CD4-positive, alpha-beta T cell treated with Interleukin-6 for 4 hours (primary cell): ENCODE measurements at places on chromosomes 12 and 14.

GRCh38 chr12:111998015-111998414 lies 14.9 kb downstream of the TMEM116 start:
- DNase-seq: no peak

DNA sequence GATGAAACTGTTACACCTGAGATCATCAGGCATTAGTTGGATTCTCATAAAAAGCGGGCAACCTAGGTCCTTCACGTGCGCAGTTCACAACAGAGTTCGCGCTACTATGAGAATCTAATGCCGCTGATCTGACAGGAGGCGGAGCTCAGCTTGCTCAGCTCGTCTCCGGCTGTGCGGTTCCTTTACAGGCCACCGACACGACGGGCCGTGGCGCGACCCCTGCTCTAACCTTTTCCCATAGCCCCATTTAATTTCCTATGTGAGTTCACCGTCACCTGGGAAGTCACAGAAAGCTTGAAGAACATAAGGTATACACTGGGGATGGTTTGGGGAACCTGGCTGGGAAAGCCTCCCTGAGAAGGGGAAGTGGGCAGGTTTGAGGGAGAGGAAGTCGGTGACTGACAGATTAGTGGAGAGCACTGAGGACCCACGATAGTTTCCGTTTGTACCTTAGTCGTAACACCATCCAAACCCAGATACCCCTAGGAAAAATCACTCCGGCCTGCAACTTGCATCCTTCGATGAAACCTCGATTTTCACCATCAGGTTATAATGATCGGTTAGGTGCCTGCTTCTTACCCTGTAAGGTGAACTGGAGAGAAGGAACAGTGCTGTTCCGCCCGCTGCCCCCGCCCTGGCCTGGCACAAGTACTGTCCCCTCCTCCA lies 2.8 kb upstream of the AAAS start:
- peak; percentile 69 for DNase-seq

DNA sequence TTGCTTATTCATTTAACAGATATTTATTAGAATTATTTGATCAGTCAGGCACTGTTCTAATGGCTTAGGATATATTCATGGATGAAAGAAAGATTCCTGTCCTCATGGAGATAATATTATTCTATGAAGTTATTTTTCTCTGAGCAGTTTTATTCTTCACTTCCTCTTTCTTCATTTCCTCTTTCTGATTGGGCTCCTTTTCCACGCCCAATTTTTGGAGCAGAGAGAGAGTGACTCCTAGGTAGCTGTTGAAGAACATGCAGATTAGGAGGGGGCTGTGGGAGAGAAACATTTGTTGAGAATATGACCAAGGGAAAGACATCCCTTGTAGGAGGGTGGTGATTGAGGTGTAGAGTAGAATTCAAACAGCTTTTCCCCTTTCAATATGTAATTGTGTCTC lies 6.0 kb upstream of the YARS2 start:
- DNase-seq: no peak

GRCh38 chr12:64824500-64825142 lies at the start of gene TBC1D30:
TBC1D30 (plus strand) TSS chr12:64824647; CDS start chr12:64824880, 233 bp downstream.
- DNase-seq: peak; percentile 3

- DNase-seq: no peak
These were observed 3.0 kb downstream of the ENDOU start for GRCh38 chr12:47722136-47722834.

DNA sequence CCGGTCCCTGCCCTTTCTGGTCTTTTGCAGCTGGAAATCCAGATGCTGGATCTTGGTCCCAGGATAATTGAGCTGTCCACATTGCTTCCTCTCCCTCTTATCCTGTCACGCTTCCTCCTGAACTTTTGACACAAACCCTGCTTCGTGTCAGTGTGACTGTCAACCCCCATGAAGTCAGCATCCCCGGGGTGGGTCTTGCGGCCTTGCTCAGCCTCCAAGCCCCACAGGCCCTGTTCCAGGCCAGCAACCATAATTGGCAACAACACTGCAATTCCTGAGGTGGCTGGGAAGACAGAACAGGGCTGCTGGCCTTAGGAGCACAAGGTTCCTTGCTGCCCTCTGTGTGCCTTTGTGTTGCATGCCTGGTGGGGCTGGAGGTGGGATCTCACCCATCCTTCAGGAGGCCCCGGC lies 74.9 kb downstream of the NTF3 start:
- DNase-seq: no peak

GRCh38 chr12:28775556-28775955 lies 373.5 kb upstream of the FAR2 start:
- no peak for DNase-seq

GRCh38 chr12:24838531-24838950 lies 110.4 kb downstream of the BCAT1 start:
- DNase-seq: no peak

DNA sequence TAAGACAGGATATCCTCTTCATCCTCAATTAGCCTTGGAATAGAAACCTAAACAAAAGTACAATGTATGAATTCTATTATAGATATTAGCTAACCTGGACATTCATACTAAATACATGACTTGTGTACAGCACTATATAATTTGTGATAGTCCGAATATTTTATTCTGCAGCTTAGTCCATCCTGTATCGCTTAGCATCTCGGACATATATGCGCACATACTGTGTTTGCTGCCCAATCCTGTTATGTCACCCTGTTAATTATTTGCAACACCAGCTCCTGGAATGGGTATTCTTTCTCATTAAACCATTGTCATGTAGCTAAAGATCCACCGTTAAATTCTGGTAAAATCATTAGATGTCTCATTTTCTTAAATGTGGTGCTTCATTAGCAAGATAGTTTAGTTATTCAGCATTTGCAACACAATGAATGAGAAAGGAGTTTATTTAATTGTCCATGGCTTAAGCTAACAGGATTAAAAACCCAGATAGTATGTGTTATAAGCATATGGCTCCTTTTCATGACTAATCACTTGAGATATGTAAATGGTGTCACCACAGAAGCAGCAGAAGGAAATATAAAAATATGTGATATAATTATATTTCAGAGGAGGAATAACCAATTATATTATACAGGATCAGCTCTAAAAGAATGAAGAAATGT lies 156.0 kb upstream of the ARHGAP5 start:
- DNase-seq: no peak

- DNase-seq: no peak
These were observed 59.5 kb downstream of the SMUG1 start for GRCh38 chr12:54129028-54129903.

DNA sequence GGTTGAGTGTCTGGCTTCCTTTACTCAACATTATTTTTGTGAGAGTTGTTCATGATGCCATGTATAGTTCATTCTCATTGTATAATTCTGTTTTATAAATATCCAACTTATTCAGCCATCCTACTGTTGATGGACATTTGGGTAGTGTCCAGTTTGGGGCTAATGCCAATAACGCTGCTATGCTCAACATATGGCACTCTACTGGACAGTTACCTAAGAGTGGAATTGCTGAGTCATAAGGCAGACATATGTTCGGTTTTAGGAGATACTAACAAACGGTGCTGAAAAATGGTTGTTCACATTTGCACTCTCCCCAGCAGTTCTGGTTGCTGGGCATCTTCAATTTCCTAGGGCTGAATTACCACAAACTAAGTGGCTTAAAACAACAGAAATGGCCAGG lies 28.7 kb upstream of the P2RX4 start:
- no peak for DNase-seq

GRCh38 chr12:81809829-81810595 lies 50.9 kb upstream of the PPFIA2 start:
- DNase-seq: no peak

GRCh38 chr14:99945732-99946651 lies 119.2 kb upstream of the EVL start:
- peak; percentile 15 for DNase-seq

GRCh38 chr12:13896063-13896626 lies 85.3 kb downstream of the GRIN2B start:
- DNase-seq: no peak

- no peak for DNase-seq
These were observed 49.9 kb downstream of the FUT8 start for GRCh38 chr14:65462411-65462810.

GRCh38 chr14:70047598-70048312 lies 141.0 kb downstream of the SLC8A3 start:
- no peak for DNase-seq

DNA sequence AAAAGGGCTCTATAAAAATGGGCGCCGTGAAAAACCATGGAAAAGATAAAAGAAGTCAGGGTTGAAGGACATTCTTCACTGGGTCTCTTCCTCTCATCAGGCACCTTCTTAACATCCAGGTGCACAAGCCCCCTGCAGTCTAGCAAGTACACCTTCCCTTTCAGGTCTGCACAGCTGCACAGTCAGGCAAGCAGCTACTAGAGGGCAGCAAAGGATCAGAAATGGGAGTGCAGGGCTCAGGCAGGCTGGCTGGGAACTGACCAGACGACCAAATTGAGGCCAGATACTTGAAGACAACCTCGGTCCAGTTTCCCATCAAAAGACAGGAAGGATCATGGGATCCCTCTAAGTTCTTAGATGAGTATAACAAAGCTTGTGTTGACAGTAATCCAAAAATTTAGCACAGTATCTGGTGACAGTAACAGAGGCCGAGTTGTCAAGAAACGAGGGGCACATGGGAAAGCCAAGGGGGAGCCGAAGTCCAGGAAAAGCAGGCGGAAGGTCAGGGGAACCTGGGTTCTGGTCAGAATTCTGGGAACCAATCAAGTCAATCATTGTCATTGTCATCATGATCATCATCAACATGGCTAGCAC lies 10.1 kb upstream of the GRIP1 start:
- DNase-seq: peak; percentile 45

- peak; percentile 13 for DNase-seq
These were observed 113.5 kb upstream of the VASH1 start for GRCh38 chr14:76647697-76648298.

DNA sequence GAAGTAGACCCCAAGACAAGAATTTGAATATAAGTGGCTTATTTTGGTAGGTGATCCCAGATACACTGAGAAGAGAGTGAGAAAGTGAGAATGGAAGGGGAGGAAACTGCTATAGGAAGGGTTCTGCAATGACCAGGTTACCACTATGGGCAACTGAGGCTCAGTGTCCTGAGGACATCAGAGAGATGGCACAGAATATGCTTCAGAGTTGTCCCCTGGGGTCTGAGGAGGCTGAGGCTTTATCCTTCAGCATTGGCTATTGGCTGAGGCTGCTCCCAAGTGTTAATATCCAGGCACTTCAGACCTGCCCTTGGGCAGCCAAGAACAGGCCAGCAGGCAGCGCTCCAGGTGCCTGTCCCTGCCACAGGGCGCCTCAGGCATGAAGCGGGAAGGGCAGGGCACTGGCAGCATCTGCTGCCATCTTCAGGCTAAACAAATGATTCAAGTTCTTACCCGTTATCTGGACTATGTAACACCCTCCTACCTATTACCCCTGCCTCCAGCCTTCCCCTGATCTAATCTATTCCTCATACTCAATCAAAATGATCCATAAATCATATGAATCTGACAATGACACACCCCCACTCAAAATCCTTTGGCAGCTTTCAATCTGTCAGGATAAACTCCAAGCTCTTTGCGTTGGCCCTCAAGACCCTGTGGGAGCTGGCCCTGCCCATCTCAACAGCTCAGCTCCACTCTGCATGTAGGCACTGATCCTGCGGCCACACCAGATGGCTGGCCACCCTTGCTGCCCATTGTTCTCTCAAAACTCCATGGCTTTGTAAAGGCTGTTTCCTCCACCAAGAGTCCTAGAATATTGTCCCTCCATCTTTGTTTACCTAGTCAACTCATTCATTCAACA lies 42.4 kb downstream of the CKAP4 start:
- no peak for DNase-seq

DNA sequence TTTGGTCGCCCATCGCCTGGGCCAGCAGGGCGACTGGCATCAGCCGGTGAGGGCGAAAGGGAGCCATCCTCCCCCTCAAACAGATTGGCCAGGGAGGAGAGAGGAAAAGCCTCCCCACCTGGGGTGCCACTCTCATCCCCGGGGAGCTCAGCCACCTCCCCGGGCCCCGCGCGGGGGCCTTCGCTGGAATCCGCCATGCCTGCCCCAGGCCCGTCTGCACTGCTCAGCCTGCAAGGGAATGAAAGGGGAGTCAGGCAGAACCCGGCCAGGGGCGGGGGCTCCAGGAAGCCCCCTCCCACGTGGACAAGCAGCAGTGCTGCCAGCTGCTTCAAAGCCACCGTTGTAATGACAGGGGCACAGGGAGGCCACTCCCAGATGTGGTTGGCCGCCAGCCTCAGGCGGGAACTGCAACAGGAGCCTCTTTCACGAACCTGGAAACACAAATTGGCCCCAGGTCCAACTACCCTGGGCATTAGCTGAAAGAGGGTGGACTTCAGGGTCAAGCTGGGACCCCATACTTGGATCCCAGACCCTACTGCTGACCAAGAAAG lies 18.5 kb downstream of the TRPV4 start:
- DNase-seq: no peak

DNA sequence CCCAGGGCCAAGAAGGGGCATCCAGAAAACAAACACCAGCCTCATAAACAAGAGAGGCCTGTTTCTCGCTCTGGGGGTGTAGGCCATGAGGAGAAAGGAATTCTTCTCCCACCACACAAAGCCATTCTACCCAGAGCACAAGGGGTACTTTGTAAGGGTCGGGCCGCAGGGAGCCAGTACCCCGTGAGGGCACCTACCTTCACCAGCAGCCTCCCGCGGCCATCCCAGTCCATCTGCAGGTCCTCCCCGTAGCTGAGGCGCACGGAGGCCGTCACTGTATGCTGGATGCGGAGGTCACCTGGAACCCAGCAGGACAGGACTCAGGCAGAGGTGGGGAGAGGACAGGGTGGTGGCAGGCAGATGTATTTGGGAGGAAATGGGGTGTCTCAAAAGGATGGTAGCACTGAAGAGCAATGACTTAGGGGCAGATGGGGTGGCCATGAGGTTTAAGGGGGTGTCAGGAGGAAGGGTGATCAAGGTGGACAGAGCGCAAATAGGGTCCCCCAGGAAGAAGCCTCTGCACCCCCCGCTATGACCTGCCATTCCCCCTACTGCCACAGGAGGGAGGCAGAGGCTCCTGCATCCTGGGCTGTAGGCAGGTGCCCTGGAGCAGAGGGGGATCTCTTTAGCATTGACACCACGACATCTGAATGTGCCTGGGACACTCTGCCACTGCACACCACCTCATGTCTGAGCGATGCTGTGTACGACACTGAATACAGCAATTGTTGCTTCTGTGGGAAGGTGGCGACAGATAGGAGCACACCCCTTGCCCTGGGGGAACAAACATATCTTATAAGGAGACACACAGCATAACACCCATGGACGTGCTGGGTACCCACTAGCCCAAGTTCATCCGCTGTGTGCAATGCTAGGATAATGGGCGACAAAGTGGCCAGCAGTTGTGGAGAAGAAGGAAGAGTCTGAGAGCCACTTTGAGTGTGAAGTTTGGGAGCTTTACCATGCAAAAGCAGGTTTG lies 61.4 kb downstream of the VWF start:
- peak; percentile 60 for DNase-seq

GRCh38 chr12:103986829-103987228 lies 21.2 kb downstream of the TDG start:
- DNase-seq: no peak

DNA sequence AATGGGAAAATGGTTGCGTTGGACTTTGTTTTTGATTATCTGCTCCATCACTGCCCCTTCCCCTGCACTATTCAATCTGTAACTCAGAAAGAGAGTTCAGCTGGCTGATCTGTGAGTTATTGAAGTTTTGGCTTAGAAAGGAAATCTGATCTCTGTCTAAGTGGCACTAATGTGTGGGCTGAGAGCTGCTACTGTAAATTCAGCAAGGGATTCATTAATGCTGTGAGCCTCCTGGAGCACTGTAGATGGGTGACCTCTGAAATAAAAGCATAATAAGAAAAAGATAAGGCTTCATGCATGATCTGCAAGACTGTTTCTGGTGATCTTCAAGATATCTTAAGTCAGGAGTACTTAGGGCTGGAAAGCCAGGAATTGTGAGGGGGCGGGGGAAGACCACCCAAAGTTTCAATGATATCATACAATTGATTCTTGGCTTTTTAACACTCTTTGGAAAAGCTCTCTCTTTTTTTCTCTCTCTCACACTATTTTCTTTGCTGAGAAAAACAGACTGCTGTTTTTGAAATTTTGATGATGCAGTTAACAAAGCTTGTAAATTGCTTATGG lies 101.1 kb downstream of the C12orf75 start:
- DNase-seq: no peak
